ENCODE measurements at places on chromosomes 13 and 19.

DNA sequence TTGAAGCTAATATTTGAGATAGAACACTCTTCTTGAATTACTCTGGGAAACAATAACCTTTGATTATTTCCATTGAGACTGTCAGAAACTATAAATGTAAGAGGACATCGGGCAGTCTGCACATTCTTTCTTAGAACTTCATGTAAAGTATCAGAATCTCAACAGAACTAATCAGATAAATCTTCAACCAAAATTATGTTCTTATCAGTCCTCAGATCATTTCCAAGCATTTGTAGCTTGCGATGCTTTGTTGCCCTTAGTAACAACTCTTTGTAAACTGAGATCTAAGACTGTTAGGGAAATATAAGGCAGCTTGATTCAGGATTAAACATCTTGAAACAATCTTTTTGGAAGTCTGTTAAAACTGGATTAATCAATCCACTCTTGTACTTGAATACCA is 70.3 kb downstream of the FNDC3A start:
- no peak for DNase-seq

GRCh38 chr13:90866006-90866405 is 481.5 kb upstream of the MIR17HG start:
- DNase-seq, result no peak

- DNase-seq, result no peak
These were observed 10.6 kb downstream of the ACOD1 start for GRCh38 chr13:76958841-76959432.

DNA sequence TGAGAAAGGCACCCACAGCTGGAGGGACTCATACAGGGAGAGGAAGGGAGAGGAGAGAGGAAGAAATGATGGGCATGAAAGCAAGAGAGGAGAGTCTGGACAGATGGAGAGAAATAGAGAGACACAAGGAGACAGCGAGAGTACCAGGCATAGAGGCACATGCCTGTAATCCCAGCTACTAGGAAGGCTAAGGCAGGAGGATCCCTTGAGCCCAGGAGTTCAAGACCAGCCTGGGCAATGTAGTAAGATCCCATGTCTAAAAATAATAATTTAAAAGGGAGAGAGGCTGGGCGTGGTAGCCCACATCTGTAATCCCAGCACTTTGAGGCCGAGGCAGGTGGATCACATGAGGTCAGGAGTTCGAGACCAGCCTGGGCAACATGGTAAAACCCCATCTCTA is 9.3 kb downstream of the UNC13A start:
- DNase-seq, result no peak

DNA sequence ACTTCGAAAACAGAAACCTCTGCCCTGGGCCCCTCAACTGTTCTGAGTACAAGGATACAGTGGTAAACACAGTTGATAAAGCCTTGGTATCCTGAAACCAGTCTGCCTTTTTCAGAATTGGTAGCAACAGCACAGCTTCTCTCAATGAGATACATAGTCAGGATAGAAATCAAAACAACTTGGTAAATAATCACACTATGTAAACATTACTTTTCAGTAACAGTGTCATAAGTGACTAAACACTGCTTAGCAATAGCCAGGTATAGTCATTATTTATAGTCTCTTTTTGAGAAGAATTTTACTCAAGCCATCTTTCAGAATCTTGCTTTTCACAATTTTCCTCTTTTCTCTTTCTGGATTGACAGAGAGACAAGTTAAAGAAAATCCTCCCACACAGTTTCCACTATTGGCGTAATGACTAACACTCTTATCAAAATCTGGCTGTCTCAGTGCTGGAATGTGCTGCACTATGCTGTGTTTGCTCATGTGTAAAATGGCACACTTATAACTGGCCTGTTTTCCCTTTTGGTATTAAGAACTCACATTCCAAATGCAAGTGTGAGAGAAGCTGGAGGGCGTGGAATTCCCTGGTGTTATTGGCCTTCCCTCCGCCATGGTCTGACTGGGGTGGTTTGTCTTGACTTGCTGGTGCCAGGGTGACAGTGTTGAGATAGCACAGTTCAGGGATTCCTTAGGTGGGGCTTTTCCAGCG is 368.8 kb downstream of the TDRD3 start:
- DNase-seq, result no peak

DNA sequence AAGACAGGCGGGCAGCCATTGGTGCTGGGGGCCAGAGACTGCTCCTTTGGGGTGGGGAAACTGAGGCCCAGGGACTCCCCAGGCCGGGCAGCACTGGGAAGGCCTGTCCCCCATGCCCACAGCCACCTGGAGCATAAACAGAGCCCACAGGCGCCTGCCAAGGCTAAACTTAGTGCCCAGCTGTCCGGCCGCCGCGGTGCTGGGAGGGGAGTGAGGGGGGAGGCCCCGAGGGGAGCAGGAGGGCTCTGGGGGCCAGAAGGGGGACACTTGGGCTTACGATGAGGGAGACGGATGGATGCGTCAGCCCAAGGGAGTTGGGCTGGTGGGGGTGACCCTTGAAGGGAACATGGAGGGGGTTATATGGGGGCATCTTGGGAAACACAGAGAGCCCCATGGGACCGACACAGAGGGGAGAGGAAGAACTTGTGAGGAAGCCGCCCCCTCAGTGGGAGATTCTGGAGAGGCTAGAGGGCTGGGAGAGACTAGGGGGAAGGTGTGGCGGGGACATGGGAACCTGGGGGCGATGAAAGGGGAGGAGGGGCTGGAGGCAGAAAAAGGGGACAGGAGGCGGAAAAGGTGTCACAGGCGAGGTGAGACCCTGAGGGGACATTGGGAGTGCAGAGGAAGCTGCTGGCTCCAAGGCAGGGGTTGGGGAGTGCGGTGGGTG is 2.2 kb downstream of the CERS1 start:
- DNase-seq, result no peak

GRCh38 chr19:48169939-48170803 is at the start of the genes LIG1 and ZSWIM9:
Gene LIG1, minus strand, starts transcription at chr19:48170344. Its CDS starts 4,778 bp downstream, at chr19:48165566.
Gene ZSWIM9, plus strand, starts transcription at chr19:48170680. Its CDS starts 1,123 bp downstream, at chr19:48171803.
- DNase-seq, result peak; percentile 99

GRCh38 chr13:41494202-41494601 is 36.9 kb downstream of the RGCC start:
- no peak for DNase-seq

- peak; percentile 44 for DNase-seq
These were observed 1.1 kb upstream of the ERF start for GRCh38 chr19:42255766-42256745.

- no peak for DNase-seq
These were observed 13.6 kb downstream of the EPN1 start for GRCh38 chr19:55688422-55689218.

DNA sequence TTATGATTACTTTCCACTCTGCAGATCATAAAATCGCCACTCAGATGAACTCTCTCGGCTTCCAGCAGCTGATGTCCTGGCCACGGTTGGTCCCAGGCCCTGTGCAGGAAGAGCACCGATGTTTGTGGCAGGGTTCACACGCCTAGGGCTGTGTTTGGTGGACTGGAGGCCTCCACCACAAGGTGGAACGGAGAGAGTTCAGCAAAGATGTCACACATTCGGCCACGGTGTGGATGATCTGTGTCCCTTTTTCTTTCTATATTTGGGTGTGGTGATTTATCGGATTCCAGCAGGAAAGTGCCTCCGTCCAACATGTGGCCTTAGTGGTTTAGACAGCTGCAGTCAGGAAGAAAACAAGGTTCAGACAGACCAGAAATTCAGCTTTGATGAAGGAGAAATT is 521 bp upstream of the SHISA2 start:
- DNase-seq, result peak; percentile 37

DNA sequence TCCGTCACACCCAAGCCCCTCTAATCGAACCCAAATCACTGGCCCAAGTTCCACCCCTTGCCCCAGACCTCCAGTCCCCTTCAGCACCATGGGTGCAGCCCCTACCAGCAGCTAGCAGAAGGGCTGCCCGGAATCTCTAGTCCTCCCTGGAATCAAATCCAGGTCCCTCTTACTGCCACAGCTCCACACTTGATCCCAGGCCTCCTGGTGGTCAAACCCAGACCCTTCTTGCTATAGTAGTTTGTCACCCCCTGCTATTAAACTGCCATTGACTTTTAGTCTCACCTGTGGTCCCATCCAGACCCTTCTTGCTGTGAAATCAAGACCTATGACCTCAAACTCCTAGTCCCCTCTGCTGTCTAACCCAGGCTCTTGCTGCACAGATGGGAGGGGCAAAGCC is 8.7 kb downstream of the HIPK4 start:
- DNase-seq, result no peak

DNA sequence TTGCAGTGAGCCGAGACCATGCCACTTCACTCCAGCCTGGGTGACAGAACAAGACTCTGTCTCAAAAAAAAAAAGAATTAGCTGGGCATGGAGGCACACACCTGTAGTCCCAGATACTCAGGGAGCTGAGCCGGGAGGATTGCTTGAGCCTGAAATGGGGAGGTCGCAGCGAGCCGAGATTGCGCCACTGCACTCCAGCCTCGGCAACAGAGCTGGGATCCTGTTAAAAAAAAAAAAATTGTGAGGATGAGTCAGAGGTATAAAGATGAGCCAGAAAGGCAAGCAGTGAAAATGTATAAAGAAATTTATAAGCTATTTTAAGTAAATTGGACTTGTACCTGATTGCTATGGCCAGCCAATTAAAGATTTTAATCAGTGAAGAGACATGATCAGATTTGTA is 21.1 kb downstream of the KBTBD6 start:
- DNase-seq, result no peak

DNA sequence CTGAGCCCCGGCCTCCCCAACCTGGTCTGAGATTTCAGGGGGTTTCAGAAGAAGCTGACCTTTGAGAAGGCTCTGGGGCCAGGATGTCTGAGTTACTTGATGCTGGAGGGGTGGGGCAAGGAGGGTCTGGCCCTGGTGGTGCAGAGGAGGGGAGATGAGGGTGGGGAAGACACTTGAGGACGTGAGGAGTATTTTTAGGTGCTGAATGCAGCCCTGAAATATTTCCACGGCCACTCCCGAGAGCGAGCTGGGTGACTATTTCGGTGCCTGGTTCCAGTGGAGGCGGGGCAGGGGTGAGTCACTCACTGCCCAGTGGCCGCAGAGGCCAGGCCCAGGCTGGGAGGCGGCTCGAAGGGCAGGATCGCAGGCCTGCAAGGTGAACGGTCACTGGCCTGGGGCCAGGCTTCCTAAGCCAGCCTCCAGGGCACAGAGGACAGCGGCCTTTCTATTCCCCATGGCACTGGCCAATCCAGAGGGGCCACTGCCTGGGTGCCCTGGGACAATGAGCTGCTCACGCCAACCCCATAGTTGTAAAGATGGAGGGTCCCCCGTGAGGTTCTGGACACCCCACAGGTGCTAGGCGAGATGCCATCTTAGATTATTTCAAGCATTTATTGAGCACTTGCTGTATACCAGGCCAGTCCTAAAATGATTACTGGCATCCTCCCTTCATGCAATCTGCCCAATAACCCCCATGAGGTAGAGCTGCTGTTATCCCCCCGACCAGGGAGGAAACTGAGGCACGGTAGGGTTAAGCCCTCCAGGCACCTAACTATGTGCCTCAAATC is 19.7 kb upstream of the JUND start:
- no peak for DNase-seq

DNA sequence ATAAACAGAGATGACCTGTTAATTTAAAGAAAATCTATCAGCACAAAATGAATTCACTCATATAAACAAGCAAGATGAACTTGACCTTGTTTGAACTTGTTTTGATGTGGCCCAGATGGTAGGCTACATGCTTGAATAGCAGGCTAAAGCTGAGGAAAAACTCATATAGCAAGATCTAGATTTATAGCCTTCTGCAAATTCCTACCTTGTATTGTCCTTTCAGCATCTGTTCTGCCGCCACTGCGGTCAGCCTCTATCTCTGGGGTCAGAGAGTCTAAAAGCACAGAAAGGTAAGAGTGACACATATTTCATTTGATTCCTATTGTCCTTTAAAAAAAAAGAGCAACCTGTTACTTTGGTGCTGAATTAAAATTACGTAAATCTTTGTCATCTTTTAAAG is 392.1 kb downstream of the DACH1 start:
- peak; percentile 71 for DNase-seq

DNA sequence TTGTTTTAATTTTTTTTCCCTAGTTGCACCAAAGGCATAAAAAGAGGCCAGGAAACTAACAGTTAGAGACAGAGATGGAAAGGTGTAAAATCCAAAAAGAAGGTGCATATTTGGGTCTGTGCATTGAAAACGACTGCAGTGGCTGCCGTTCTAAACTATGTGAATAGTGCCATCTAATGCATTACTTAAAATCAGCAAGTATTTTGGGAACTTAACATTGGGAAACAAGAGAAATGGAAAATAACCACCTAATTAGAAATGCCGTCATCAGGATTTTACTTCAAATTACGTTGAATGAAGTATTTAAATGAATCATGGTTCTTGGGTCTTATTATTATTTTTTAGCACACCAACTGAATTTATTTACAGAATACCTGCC is 189.5 kb upstream of the MIR17HG start:
- no peak for DNase-seq

DNA sequence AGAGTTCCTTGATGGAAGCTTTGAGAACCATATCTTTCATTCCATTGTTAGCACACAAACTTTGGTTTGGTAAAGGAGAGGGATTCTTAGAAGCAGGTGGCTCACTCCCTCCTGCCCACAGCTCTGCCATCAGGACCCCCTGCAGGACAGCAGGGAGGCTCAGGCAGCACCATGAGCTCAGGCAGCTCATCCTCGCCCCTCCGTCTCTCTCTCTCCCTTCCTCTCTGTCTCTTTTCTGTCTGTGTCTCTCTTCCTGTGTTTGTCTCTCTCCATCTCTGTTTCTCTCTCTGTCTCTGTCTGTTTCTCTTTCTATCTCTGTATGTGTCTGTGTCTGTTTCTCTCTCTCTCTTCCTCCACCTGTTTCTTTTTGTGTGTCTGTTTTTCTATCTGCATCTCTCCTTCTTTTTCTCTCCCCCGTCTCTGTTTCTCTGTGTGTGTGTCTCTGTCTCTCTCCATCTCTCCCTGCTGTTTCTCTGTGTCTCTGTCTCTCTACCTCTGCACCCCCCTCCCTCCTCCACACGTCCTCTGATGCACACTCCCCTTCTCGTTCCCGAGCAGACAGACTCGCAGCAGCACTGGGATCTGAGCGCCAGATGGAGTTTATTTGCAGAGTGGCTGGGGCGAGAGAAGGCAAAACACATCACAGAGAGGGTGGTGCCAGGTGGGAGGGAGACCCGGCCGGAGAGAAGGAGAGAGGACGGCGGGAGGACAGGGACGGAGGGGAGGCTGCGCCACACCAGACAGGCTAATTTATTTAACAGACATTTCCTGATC is 8.7 kb downstream of the SBK2 start:
- peak; percentile 96 for DNase-seq
